ENCODE measurements at places on chromosomes 12 and 14. TPM values are rescaled to one million over a fixed set of nuclear protein-coding genes. Genes with fewer than 3 reads are reported as not detected.

DNA sequence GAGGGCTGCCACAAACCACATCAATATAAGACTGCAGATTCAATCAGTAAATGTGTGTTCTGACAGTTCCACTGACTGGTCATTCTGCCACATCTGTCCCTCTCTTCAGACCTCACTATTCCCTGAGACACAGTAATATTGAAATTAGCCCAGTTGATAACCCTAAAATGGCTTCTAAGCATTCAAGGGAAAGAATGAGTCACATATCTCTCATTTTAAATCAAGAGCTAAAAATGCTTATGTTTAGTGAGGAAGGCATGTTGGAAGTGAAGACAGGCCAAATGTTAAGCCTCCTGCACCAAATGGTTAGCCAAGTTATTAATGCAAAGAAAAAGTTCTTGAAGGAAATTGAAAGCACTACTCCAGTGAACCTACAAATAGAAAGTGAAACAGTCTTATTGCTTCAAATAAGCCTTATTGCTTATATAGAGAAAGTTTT lies 24.5 kb upstream of the KIF21A start:
- DNase-seq, result no peak
- H3K27ac ChIP-seq, result peak overlapping the region; percentile 58
- H3K4me1 ChIP-seq, result peaks cover 7% of the 10 kb centered on the region
- no peaks in the 10 kb centered on the region for H3K36me3 ChIP-seq
- no peaks in the 10 kb centered on the region for H3K27me3 ChIP-seq

DNA sequence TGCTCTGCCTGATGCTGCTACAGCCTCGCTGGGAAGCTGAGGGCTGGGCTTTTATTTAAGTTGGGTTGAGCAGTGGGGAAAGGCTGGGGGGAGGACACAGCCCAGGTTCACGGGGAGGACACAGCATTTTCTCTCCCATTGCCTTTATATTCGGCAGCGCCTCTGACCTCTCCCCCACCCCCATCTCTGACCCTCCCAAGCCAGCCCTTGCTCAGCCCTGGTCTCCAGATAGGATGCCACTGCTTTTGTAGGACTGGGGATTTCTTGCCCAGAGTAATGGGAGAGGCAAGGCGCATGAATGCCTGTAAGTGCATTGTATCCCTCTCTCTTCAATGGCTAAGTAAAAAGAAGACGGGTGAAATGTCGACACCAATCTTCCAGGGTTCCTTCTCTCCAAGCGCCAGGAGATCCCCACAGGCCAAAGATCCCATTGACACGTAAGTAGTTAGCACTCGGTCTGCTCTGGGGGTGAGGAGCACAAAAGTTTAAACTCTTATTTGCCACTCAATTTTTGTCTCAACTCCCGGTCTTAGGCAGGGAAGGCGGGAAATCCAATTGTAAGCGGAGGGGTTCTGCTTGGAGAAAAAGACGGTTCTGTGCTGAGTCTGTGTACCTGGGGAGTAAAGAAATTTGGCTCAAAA lies 4.6 kb downstream of the HOXC4 start:
- no peaks in the 10 kb centered on the region for H3K36me3 ChIP-seq
- no peak overlapping the region for H3K27ac ChIP-seq
- peaks cover 58% of the 10 kb centered on the region for H3K27me3 ChIP-seq
- H3K4me3 ChIP-seq, result no peak overlapping the region
- no peak for DNase-seq

PARPBP gene
- total RNA-seq, result 46.9 TPM

- no peaks in the 10 kb centered on the region for H3K4me1 ChIP-seq
- H3K36me3 ChIP-seq, result no peaks in the 10 kb centered on the region
- H3K4me3 ChIP-seq, result no peak overlapping the region
- H3K27ac ChIP-seq, result no peak overlapping the region
Observed at GRCh38 chr14:70702161-70702560, 60.4 kb downstream of the TTC9 start.

DNA sequence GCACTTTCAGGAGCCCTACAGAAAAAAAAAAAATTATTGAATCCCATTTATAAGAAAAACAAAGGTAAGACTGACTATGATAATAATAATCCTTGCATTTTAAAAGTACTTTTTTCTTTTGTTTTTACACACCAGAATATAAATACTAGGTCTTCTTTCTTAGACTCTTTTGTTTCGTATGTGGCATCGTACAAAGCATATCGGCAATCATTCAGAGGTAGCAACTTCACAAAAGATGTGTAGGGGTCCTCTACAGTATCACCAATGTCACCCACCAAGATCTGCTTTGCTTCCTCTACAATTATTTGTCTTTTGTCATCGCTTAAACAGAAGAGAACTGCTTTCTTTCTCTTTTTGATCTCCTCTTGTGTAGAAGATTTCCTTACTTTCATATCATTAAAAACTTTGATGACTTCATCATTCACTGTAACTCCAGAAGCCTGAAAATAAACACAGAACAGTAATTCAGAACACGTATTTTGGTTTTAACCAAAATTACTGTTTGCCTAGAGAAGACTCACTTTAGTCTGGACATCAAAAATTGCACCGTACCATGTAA lies 1.2 kb downstream of the CFL2 start:
- no peaks in the 10 kb centered on the region for H3K27me3 ChIP-seq
- DNase-seq, result no peak
- peak overlapping the region; percentile 92 for H3K27ac ChIP-seq
- H3K4me1 ChIP-seq, result peaks cover 18% of the 10 kb centered on the region
- H3K4me3 ChIP-seq, result peak overlapping the region; percentile 89

DNA sequence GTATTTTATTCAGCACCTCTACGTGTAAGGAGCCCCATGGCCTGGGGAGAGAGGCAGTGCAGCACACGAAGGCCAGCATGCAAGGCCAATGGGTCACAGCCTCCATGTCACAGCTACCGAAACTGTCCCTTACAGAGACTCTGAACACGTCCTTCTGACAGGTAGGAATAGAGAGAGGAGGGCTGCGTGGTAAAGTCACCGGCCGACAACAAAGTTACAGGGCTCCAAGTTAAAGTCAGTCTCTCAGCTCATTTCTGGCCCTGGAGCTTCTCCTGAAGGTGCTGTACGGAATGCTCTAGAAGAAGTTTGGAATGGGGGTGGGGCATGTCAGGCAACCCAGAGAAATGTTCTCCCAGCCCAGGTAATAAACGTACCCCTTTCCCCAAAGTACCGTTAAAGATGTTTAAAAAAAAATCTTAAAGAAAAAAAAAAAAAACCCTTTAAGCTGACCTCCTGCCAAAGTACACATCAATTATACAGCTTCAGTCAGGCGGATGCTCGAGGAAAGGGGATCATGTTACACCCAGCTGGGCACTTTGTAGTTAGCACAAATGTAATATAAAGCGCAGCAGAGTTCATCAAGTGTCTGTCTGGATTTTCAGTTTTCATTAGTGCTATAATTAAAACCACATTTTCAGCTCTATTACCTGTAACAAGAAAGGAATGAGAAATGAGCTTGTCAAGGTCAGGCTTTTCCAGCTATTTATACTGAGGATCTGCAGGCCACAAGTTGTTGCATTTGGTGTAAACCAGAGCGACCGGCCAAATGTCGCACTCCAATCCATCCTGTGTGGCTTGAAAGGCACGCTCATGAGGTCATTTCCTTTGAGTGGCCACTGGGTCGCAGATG lies 53.3 kb upstream of the CDKN3 start:
- H3K4me3 ChIP-seq, result no peak overlapping the region
- H3K36me3 ChIP-seq, result no peaks in the 10 kb centered on the region
- no peaks in the 10 kb centered on the region for H3K4me1 ChIP-seq
- no peak for DNase-seq
- peak overlapping the region; percentile 17 for H3K27ac ChIP-seq

PPP1R36 gene
- total RNA-seq, result not detected

UBC gene
- 1,324 TPM for total RNA-seq

DNA sequence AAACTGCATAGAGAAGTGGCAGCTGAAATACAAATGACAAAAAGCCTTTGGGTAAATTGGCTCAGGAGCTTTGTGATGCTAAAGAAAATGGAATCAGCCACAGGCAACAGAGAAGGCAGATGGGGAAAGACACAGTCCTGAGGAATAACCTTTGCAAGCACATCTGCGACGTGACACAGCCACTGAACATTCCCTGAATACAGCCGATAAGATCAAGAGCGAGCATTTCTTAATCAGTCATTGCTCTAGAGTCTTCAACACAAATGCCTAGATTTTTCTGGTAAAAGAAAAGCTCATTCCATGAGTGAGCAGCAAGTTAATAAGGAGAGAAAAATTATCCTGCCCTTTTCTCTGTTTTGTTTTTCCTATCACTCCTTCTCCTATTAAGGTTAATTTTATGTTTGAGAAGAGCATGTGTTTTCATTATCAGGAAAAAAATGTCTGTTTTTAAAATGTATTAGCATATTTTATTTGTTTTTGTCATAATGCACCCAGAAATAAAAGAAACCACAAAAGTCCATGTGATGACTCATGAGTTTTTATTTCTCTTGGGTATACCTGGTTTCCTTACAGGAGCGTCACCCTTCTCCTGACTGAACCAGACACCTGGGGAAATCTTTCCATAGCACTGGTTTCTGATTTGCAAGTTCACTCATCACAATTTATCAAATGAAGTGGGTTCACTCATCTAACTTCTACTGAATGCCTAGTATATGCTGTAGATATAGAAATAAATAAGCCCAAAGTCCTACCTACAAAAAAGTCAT lies 45.4 kb upstream of the PCED1B start:
- no peaks in the 10 kb centered on the region for H3K27me3 ChIP-seq
- no peak overlapping the region for H3K4me3 ChIP-seq
- DNase-seq, result no peak
- no peaks in the 10 kb centered on the region for H3K36me3 ChIP-seq

DNA sequence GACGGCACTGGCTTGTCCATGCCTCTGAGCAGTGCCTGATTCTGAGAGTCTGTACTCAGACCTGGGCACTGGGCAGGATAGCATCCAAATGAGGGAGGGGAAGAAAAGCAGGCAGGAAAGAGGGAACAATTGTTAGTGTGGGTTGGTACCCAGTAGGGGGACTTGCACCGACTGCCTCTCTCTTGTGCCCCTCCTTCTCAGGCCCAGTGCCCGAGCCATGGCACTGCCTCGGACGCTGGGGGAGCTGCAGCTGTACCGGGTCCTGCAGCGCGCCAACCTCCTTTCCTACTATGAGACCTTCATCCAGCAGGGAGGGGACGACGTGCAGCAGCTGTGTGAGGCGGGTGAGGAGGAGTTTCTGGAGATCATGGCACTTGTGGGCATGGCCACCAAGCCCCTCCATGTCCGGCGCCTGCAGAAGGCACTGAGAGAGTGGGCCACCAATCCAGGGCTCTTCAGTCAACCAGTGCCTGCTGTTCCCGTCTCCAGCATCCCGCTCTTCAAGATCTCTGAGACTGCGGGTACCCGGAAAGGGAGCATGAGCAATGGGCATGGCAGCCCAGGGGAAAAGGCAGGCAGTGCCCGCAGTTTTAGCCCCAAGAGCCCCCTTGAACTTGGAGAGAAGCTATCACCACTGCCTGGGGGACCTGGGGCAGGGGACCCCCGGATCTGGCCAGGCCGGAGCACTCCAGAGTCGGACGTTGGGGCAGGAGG lies 2.2 kb downstream of the NAB2 start:
- no peak overlapping the region for H3K4me3 ChIP-seq
- no peak for DNase-seq
- no peaks in the 10 kb centered on the region for H3K36me3 ChIP-seq
- H3K27ac ChIP-seq, result no peak overlapping the region
- no peaks in the 10 kb centered on the region for H3K27me3 ChIP-seq

TULP3 gene
- total RNA-seq, result 9.0 TPM

GUCY2C gene
- total RNA-seq, result not detected

- peaks cover 70% of the 10 kb centered on the region for H3K4me1 ChIP-seq
- H3K27me3 ChIP-seq, result no peaks in the 10 kb centered on the region
- peaks cover 6% of the 10 kb centered on the region for H3K36me3 ChIP-seq
- DNase-seq, result peak; percentile 85
- H3K27ac ChIP-seq, result peak overlapping the region; percentile 82
Observed at GRCh38 chr12:56631790-56632700, 1.9 kb upstream of the BAZ2A start.

- DNase-seq, result no peak
- peaks cover 6% of the 10 kb centered on the region for H3K4me1 ChIP-seq
- peaks cover 3% of the 10 kb centered on the region for H3K27me3 ChIP-seq
- no peaks in the 10 kb centered on the region for H3K36me3 ChIP-seq
Observed at GRCh38 chr12:132392389-132393244, 63.2 kb upstream of the GALNT9 start.

OTOGL gene
- total RNA-seq, result not detected

GRCh38 chr12:119374635-119375034 lies 40.1 kb downstream of the CCDC60 start:
- no peak overlapping the region for H3K27ac ChIP-seq
- H3K4me1 ChIP-seq, result peaks cover 4% of the 10 kb centered on the region
- peaks cover 7% of the 10 kb centered on the region for H3K27me3 ChIP-seq

GRCh38 chr12:65391711-65392110 lies 113.2 kb downstream of the MSRB3 start:
- DNase-seq, result no peak
- no peaks in the 10 kb centered on the region for H3K4me1 ChIP-seq
- peaks cover 9% of the 10 kb centered on the region for H3K27me3 ChIP-seq
- H3K27ac ChIP-seq, result no peak overlapping the region
- H3K36me3 ChIP-seq, result peaks cover 5% of the 10 kb centered on the region

CYP27B1 gene
- 18.8 TPM for total RNA-seq

DNA sequence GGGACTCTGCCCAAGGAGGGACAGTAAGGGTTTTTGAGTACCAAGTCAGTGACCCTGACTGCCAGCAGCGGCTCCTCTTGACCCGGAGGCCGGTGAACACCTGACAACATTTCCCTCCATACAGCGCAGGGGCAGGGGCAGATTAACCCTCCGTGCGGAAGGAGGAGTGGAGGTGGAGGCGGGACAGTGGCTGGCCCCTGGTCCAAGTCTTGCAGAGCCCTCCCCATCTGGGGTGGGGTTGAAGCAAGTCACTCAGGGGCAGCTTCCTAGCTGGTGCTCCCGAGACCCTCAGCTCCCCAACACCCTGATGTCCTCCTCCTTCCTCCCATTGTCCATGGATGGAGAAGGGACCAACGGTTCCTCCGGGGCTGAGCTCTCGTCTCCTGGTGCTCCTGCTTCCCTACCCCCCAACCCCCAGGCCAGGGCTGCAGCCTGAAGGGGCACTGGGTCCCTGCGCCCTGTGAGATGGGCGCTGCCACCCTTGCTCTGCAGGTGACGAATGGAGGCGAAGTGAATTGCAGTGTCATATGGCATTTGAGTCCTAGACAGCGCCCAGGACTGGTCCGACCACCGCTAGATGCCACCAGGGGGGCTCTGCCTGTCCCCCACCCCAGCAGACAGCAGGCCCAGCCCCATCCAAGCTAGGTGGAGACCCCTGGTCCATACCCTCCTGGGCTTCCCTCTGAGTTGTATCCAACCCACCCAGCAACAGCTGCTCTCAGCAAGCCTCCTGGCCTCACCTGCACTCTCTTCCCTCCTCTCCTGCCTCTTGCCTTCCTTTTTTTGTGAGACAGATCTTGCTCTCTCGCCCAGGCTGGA lies 7.0 kb upstream of the AMN start:
- H3K27me3 ChIP-seq, result no peaks in the 10 kb centered on the region
- H3K4me1 ChIP-seq, result no peaks in the 10 kb centered on the region
- no peak overlapping the region for H3K27ac ChIP-seq
- no peaks in the 10 kb centered on the region for H3K36me3 ChIP-seq

OR4K15 gene
- total RNA-seq, result not detected

- DNase-seq, result no peak
- no peak overlapping the region for H3K4me3 ChIP-seq
- H3K27me3 ChIP-seq, result peaks cover 25% of the 10 kb centered on the region
- no peak overlapping the region for H3K27ac ChIP-seq
- no peaks in the 10 kb centered on the region for H3K4me1 ChIP-seq
- H3K36me3 ChIP-seq, result no peaks in the 10 kb centered on the region
Observed at GRCh38 chr12:119239040-119239439, 60.3 kb downstream of the HSPB8 start.

- H3K4me3 ChIP-seq, result no peak overlapping the region
- no peak for DNase-seq
- H3K36me3 ChIP-seq, result no peaks in the 10 kb centered on the region
- no peak overlapping the region for H3K27ac ChIP-seq
- no peaks in the 10 kb centered on the region for H3K27me3 ChIP-seq
Observed at GRCh38 chr14:98871796-98872195, 400.2 kb downstream of the BCL11B start.

Measured in natural killer cell treated with Interleukin-12 subunit alpha and Interleukin-12 subunit beta and Interleukin-15 and Interleukin-18, amount 100 ng/mL, for 72 hours (primary cell).